ENCODE measurements at places on chromosomes 6 and 20. TPM values are rescaled to one million over a fixed set of nuclear protein-coding genes. Genes with fewer than 3 reads are reported as not detected.

FLRT3 gene
- 21.9 TPM for total RNA-seq

C6orf58 gene
- total RNA-seq, result 2.2 TPM

TRIM31 gene
- total RNA-seq, result not detected

PLAGL1 gene
- total RNA-seq, result 43.8 TPM

PRL gene
- total RNA-seq, result not detected

FOXS1 gene
- total RNA-seq, result not detected

ARMH2 gene
- not detected for total RNA-seq

SIGLEC1 gene
- total RNA-seq, result not detected

ELOVL2 gene
- 45.7 TPM for total RNA-seq

HDGFL1 gene
- not detected for total RNA-seq

FAM83C gene
- not detected for total RNA-seq

ZNF322 gene
- 35.7 TPM for total RNA-seq

ELOVL4 gene
- 29.1 TPM for total RNA-seq

TNFRSF6B gene
- 1.3 TPM for total RNA-seq

TCF21 gene
- total RNA-seq, result not detected

GMPR gene
- total RNA-seq, result 0.63 TPM

LYRM4 gene
- total RNA-seq, result 20.7 TPM

ATP5F1E gene
- 35.4 TPM for total RNA-seq

LRFN2 gene
- 31.6 TPM for total RNA-seq

FOXQ1 gene
- total RNA-seq, result 1.9 TPM

IP6K3 gene
- total RNA-seq, result not detected

LINC00237 gene
- 2.8 TPM for total RNA-seq

LY6G6C gene
- not detected for total RNA-seq

TTK gene
- 6.9 TPM for total RNA-seq

PKIB gene
- total RNA-seq, result 0.94 TPM

PDCD2 gene
- total RNA-seq, result 44.4 TPM

BNIP5 gene
- total RNA-seq, result not detected

DNAH8 gene
- under 0.01 TPM for total RNA-seq

SULF2 gene
- 21.3 TPM for total RNA-seq

CGA gene
- not detected for total RNA-seq

STX11 gene
- 0.31 TPM for total RNA-seq

OR2J3 gene
- not detected for total RNA-seq

GRM1 gene
- 25.0 TPM for total RNA-seq

OPRL1 gene
- 11.0 TPM for total RNA-seq

CST2 gene
- total RNA-seq, result not detected

SMPDL3A gene
- 22.5 TPM for total RNA-seq

HLA-DQA2 gene
- total RNA-seq, result not detected

SIRPB2 gene
- 1.3 TPM for total RNA-seq

MUC22 gene
- total RNA-seq, result not detected

MANEA gene
- total RNA-seq, result 14.7 TPM

COL11A2 gene
- 3.4 TPM for total RNA-seq

LAMA2 gene
- total RNA-seq, result 7.2 TPM

RAB44 gene
- total RNA-seq, result not detected

MACROD2 gene
- 126 TPM for total RNA-seq

GPANK1 gene
- 11.3 TPM for total RNA-seq

RIMS1 gene
- total RNA-seq, result 242 TPM

PCIF1 gene
- 23.8 TPM for total RNA-seq

PARD6B gene
- 9.4 TPM for total RNA-seq

PCSK2 gene
- total RNA-seq, result 40.7 TPM

FABP7 gene
- total RNA-seq, result 887 TPM

RHAG gene
- total RNA-seq, result 0.31 TPM

BCAS1 gene
- 5.0 TPM for total RNA-seq

ULBP3 gene
- 6.3 TPM for total RNA-seq

ADGRG6 gene
- total RNA-seq, result 45.4 TPM

VGLL2 gene
- total RNA-seq, result not detected

TGM2 gene
- total RNA-seq, result 4.4 TPM

UQCC2 gene
- total RNA-seq, result 24.1 TPM

KCNG1 gene
- 27.5 TPM for total RNA-seq

FAM209B gene
- total RNA-seq, result not detected

All from parietal lobe (tissue), 2 donors.